Activated CD4-positive, alpha-beta T cell treated with anti-CD3 and anti-CD28 coated beads, Interleukin-10, Interleukin-2, amounts not matched to agents 100 ng/mL and 50 ng/mL, durations not matched to agents 16 hours and 8 hours (primary cell): ENCODE measurements at places on chromosomes 2 and 18.

GRCh38 chr2:238594796-238595749, 168.3 kb downstream of the ASB1 start:
- DNase-seq, result no peak

DNA sequence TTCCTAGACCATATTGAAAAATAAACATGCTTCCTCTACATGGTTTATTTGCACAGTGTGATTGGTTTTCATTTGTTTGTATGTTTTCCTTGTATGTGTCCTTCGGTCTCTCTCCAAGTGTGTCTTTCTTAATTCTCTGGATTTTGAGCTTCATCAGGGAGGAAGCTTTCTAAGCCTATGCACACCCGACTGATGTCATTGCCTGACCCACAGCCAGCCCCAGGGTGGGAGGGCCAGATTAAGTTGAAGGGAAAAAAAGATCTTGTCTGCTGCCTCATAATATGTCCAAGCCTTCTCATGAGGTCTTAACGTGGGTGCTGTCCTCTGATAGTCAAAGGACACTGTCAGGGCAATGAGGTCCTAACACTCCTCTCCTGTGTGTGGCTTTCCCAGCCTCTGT, 115.2 kb downstream of the MARCHF4 start:
- DNase-seq, result no peak

DNA sequence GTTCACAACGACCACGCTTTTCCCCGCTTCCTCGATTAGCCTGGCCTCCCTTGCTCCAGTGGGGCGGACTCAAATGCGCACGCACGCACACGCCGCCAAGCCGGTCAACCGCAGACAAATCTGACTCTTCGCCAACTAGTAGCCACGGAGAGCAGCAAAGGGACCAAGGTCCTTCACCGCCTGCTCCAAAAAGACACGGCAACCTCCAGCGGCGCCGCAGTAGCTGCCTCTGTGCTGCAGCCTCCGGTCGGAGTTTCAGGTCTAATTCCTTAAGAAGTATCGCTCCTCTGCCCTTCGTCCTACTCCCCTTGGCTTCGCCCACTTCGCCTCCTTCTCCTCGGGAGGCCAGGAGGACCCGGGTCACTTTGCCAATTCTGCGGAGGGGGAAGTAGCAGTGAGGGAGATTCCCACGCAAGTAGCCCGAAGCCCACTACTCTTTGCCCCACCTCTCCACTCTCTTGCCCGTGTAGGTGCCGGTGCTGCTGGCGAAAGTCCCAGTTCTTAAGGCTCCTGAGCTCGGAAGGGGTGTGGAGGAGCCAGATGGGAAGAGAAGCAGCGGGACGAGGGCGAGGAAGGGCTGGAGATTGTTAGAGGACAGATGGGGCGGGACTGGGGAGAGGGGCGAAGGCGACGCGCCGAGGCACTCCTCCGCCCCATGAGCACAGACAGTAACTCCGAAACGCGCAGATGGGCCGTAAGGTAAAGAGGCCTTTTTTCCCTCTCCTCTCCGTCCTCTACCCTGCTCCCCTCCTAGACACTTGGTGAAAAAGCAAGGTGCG, 615 bp downstream of the AKAIN1 start:
- DNase-seq, result no peak

- no peak for DNase-seq
Observed at GRCh38 chr2:205566606-205567168, 115.6 kb upstream of the NRP2 start.

DNA sequence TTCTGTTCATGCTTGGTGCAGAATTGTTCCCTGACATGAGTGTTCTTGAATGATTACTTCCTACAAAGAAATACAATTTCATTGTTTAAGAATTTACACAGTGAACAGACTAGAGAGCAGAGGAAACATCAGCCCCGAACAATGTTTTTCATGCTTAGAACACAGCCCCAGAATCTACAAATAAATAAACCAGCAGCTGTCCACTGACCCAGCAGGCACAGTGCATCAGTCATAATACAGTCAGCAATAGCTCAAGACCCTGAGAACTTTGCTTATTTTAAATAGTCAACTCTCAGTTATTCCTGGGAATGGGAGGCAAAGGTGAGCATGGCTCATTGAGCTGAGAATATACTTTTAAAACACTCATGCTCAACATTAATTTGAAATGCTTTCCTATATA, 38.4 kb downstream of the XIRP2 start:
- no peak for DNase-seq

- no peak for DNase-seq
Observed at GRCh38 chr18:49368161-49368875, 92.1 kb downstream of the DYM start.

GRCh38 chr2:217451666-217452065, 551.1 kb downstream of the TNS1 start:
- no peak for DNase-seq
